ENCODE measurements at places on chromosomes 5 and 9. TPM values are rescaled to one million over a fixed set of nuclear protein-coding genes. Genes with fewer than 3 reads are reported as not detected.

- DNase-seq: no peak
These were observed 227.2 kb upstream of the ZNF608 start for GRCh38 chr5:124973661-124974060.

DNA sequence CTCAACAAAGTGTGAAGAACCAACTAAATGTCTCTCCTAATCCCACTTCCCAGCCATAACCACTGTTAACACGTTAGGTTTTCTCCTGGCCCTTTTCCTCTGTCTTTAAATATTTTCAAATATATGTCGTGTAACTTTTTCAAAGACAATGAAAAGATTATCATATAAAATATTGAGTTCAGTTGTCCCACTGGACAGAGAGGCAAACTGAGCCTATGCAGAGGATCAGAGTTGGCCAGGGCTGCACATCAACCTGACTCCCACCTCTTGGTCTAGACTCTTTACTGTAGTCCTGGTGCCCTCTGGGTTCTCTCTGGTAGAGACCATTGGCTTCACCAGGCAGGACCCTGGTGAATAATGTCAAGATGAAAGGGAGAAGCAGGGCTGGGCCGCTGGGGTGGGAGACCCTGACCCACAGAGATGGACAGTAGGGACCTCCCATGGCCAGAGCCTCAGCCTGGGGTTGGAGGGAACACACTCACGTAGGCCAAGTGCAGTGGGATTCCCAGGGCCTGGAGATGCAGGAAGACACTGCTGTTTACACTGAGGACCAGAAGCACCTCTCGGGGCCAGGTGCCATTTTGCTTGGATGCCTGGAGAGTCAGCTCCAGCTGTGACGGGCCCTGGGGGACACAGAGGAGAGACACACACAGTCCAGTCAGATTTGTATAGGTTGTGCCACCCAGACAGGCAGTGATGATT, 25.1 kb downstream of the ENG start:
- DNase-seq: no peak

DNA sequence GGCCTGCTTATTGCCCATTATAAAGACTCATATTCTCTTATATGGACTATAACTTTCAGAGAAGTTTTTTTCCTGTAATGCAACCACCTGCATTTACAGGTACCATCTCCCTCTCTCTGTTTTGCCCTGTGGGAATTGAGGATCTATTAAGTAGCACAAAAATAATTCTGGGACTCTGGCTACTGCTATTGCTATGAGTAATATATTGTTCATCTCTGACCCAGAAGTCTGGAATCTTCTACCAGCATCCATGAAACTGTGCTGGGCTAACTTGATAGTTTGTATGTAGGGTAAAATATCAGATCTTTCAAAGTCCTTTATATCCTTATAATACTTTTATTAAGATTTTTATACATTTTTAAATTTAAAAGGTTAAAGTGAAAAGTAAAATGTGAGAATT, 607.2 kb downstream of the EFNA5 start:
- no peak for DNase-seq

- DNase-seq: no peak
These were observed 141.7 kb downstream of the NTRK2 start for GRCh38 chr9:84811072-84811750.

DNA sequence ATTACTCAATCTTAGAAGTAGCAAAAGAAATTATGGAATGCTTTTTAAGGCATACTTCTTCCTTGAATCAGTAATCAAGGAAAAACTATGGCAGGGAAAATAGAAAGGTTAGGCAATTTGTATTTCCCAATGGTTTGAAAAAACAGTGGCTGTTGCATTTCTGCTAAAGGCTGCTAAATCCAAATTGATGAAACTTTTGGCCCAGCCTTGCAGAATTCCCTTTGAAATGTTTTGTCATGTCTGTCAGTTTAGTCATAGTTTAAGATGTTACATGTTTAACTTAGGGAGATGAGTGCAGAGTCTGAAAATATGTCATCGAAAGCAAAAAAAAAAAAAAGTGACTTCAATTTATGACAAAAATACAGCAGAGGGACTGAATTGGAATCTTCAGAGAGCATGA, 878.9 kb upstream of the WWC1 start:
- DNase-seq: no peak

DNA sequence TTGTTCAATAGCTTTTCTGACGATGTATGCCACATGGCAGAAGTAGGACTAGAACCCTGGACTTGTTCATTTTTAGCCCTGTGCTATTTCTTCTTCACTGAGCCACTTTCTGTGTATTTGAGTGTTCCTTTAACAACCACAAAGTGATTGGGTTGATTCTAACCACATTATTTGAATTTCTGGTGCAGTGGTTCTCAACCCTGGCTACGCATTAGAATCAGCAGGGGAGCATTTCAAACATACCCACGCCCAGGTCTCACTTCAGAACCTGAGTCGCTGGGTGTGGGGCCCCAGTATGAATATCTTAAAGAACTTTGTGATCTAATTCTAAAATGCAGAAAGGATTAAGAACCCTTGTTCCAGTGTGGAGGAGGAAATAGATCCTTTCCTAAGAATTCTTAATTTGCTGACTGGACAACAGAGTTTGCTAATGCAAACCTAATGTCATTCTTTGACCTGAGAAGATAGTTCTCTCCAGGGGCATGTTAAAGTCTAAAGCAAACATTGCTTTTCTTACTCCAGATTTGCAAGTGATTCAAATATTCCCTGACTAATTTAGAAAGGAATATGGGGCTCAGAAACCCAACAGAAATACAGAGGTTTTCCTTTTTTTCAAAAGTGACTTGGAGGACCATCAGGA, 75.4 kb upstream of the GDNF start:
- DNase-seq: no peak

Gene CBY3
- total RNA-seq: not detected

Gene SPINK7
- total RNA-seq: not detected
